ENCODE measurements at places on chromosomes 12 and 14.

DNA sequence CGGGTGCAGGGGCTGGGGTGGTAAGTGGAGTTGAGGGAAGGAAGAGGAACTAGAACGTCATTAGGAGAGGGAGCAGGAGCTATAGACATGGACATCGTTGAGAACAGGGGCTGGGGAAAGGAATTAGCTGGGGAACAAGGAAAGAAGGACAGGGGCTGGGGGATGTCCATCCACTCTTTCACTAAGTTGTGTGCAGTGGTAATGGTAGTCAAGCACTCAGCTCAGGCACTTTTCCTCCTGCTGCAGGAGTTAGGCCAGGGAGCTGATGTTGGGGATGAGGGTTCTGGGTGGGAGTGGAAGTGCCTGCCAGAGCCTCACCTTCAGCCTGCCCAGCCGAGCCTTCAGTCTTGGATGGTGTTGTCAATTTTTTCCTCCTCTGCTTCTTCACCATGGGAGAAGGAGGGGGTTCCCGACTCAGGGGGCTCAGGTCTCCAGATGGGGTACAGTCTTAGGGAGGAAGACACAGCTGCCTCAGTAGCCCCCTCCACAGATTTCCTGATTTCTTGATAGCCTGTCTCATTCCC, 9.2 kb downstream of the AGAP2 start:
- DNase-seq = no peak

DNA sequence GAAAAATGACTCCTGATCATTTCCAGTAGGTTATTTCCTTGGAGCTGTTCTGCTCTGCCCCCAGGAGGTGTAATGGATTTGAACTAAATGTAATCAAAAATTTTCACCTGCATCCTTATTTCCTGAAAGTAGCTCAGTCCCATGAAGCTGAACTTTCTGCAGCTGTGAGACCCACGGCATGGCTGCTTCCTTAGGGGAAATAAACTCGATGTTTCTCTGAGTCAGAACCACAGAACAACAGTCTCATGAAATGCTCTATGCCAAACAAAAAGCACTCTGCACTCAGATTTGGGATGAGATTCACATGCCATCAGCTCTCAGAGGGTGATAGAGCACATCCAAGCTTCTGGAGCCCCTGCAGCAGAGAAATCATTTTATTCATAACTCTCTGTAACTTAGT, 224.1 kb upstream of the PLEKHG7 start:
- no peak for DNase-seq

GRCh38 chr12:124392667-124393413, 97.9 kb downstream of the RFLNA start:
- DNase-seq = peak; percentile 87

DNA sequence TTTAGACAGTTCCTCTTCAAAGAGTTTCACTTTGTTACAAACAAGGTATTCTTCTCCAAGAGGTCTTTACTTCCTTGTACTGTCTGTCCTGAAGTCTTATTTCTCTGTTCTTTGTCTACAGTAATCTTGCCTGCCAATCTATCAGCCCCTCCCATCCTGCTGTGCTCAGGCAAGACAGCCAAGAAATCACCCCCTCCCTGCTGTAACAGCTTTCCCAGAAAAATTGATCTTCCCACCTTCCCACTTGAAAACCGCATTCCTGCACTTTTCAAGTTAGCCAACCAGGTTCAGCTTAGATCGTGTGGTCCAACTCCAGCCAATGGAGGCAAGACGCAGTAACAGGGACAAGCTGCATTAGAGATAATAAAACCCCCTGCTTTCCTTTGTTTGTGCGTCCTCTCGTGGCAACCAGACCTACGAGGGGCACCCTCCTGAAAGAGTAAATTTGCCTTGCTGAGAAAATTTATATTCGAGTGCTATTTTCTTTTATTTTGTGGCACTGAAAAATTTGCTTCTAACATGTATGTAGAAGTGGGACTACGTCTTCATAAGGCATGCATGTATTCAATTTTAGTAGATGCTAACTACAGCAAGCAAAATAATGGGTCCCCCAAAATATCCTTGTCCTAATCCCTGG, 46.5 kb upstream of the ESR2 start:
- no peak for DNase-seq

GRCh38 chr12:131015581-131016337, 62.1 kb downstream of the ADGRD1 start:
- no peak for DNase-seq

- DNase-seq = no peak
Measured at GRCh38 chr12:93438266-93439050, 3.3 kb downstream of the UBE2N start.

DNA sequence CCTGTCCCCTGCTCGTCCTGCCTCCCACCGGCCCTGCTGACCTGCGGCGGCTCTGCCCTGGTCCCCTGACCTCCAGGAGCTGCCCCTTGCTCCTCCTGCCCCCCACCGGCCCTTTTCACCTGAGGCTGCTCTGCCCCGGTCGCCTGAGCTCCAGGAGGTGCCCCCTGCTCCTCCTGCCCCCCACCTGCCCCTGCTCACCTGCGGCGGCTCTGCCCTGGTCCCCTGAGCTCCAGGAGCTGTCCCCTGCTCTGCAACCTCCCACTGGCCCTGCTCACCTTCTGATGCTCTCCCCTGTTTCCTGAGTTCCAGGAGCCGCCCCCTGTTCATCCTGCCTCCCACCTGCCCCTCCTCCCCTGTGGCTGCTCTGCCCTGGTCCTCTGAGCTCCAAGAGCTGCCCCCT, 101.3 kb downstream of the TMEM121 start:
- DNase-seq = no peak

DNA sequence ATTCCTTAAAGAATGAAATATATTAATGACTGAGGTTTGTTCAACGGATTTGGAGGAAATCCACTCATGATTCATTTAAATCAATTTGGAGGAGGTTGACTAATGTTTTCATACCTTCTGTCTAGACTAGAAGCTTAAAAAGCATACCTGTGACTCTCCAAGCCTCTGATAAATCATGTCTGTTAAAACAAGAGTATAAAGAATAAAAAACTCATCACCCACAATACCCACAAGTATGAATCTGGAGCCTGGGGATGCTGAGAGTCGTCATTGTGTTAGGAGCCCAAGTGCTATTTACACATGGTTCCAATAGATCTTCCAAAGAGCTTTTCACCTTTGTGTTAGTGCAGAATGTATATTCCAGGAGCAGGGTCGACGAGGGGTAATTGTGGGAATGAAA, 86.8 kb upstream of the ADAMTS20 start:
- no peak for DNase-seq

- DNase-seq = no peak
Measured at GRCh38 chr14:87411370-87411769, 581.6 kb downstream of the GALC start.

- peak; percentile 69 for DNase-seq
Measured at GRCh38 chr14:23068789-23069412, 11.6 kb upstream of the CDH24 start.

DNA sequence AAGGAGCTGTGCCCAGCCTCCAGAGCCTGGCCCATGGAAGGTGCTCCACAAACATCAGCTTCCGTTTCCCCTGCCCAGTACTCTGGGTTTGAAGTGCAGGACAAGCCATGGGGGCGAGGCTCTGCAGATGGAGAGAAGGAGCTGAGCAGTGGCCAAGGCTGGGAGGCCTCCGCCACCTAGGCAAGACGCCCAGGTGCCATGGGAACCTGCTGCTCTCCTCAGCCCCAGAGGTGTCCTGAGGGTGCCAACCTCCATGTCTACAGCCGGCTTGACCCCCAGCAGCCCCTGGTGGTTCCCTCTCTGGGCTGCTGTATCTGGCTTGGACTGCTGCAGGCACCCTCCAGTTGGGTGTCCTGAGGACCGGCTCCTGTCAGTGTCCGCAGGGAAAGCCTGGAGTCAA, 12.4 kb downstream of the KRT71 start:
- DNase-seq = no peak

DNA sequence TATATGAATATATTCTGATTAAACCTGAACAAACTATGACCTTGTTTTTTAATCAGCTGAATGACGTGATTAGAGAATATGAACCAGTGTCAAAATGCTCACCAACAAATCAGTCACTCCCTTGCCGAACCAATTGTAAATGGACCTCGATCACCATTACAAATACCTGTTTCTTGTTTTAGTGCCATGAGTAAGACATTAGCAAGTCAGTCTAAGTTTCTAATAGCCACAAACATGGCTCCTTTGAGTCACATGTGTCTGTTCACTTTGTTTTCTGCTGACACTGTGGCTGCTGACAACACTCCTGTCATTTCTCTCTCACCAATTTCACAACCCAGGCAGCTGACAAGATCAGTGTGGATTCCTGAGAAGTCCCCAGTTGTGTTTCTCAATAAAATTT, 286.2 kb upstream of the MDGA2 start:
- DNase-seq = no peak

- peak; percentile 43 for DNase-seq
Measured at GRCh38 chr14:22848351-22849164, 12.2 kb downstream of the MMP14 start.

GRCh38 chr12:97960741-97961608, 498.4 kb downstream of the RMST start:
- no peak for DNase-seq

DNA sequence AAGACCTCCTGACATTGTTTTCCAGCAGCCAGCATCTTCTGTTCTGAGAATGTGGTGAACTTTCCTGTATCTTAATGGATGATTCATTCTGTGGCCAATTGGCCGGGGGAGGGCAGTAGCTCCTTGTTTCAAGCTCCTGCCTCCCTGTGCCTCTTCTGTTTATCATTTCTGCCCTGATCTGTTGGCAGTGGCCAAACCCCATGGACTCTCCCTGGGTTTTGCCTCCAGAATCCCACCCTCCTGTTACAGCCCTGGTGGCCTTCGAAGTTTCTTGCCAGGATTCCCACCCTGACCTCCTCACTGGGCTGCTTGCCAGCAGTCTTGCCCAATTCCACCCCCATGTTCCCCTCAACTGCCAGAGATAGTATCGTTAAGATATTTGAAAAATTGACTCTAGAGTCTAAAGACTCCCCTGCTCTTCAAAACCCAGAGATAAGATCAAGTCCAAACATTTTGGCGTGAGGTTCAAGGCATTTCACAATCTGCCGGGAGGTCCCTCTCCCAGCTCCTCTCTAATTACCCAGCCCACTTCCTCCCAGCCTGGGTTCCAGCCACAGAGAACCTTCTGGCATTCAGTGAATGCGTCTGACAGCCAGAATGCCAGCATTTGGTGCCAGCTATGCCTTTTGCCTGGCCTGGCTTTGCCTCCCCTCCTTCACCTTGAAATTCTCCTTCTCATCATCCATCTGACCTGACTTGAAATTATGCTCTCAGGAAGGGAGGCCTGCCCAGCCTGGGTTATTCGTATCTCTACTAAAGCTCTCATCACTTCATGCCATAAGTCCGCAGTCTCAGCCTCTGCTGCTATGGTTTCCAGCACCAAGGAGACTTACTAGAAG, 37.7 kb upstream of the TXNRD1 start:
- DNase-seq = peak; percentile 75

GRCh38 chr12:62301080-62301798, 41.0 kb downstream of the USP15 start:
- DNase-seq = no peak

DNA sequence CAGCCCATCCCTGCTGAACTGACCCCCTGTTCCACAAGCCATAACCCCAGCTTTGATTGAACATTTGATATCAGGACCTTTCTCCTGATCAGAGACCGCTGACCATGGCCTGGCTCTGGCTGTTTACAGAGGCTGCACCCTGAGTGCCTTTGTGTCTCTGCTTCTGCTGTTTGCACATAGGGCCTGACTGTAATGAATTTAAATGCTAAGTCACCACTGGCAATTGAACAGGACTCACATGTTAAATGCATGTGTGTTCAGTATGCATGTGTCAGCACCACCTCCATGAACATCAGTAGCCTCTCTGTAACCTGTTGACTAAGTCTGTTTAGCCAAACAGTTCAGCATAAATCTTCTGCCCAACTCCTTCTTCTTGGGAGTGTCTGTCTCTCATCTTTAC, 690.3 kb downstream of the TMEM121 start:
- no peak for DNase-seq

GRCh38 chr12:17640615-17641014, 449.4 kb downstream of the RERGL start:
- DNase-seq = no peak

DNA sequence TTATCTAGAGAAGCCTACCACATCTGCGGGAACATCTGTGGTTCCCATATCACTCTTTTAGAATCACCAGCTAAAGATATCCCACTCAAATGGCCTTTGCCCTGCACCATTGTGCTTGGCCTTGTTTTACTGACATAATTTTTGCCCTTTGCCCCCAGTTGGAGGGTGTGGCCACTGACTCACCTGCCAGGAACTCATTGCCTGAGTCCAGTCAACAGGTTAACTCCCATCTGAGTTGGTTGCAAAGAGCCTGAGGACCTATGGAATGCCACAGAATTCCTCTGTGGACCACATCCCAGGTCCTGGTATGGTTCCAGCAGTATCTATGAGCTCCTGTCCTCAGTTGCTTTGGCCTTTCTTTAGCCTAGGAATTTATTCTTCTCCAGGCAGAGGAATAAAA, 55.7 kb upstream of the PTGR2 start:
- no peak for DNase-seq

DNA sequence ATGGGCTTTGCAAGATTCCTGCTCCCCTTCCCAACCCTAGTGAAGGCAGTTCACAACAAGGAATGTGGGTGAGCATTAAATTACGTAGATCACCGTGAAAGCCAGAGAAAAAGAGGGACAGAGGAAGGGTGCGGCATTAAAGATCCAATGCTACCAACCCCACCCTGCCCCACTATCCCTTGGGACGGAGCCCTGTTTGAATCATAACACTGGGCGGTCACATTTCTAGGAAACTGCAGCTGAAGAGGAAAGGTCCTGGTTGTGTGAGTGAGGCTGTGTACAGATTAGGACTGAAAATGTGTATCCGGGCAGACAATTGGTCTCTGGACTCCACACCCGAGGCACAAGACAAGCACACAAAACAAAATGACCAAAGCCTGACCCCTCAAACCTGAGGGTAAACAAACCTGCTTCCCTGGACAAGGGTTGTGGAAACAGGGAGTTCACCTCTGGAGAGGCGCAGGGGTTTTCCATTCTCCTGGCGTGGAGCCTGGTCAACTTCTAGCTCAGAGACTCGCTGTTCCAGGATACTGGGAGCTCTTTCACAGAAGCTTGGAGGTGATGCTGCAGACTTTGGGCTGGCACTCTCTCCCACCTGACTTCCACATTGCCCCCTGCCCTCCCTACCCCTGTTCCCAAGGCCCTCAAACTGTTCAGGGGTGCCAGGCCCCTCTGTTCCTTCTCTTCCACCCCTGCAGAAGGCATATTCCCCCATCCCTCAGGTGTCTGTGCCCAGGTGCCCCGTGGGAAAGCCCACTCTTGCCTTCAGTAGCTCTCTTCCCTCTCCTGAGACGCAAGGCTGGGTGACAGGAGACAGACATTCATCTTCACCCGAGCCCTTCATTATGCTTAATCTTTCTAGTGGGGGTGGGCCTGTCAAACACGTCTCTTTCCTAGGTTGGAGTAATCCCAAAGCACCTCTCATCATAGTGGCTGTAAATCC, 16.5 kb downstream of the NINJ2 start:
- DNase-seq = peak; percentile 54

GRCh38 chr14:59238216-59238615, 49.7 kb downstream of the DAAM1 start:
- DNase-seq = no peak

GRCh38 chr12:30329281-30329680, 366.4 kb downstream of the IPO8 start:
- no peak for DNase-seq

Measured in gastrocnemius medialis (tissue), 4 donors.